ENCODE measurements at places on chromosomes 5 and 9.
A peak's percentile ranks its signal among the peaks of the same experiment; 100 is the strongest.

DNA sequence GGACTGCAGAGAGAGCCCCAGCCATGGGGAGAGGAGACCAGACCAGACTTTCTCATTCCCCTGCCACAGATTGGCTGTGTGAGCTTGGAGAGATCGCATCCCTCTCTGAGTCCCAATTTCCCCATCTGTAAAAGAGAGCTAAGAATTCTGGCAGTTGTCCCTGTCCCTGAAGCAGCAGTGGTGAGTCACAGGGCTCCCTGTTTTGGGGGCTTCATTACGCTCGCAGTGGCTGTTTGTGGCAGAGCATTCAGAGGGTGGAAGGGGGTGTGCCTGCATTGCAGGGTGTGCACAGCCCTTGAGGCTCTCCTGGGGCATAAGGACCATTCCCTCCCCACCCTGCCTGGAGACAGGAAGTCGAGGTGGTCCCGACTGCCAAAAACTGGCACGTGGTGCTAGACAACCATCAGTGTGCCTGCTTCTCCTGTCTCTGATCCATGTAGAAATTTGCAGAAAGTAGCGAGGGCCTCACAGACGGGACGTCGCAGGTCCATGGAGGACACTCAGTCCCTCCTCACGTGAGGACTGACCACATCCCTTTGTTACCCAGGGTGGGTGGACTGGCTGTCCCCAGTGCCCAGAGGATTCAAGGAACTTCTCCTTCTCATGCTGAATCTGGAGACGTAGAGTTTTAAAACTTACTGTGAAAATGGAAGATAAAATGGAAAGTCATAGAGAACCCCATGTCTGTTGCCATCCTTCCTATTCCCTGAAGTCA, 35.3 kb downstream of the HRH2 start:
- peak; percentile 68 for DNase-seq

GRCh38 chr9:85594316-85594715, 147.4 kb downstream of the AGTPBP1 start:
- no peak for DNase-seq

GRCh38 chr9:69822116-69822750, 1.6 kb downstream of the CFAP95 start:
- peak; percentile 27 for DNase-seq

GRCh38 chr9:8494571-8494970, 695.0 kb upstream of the DMAC1 start:
- DNase-seq: no peak

DNA sequence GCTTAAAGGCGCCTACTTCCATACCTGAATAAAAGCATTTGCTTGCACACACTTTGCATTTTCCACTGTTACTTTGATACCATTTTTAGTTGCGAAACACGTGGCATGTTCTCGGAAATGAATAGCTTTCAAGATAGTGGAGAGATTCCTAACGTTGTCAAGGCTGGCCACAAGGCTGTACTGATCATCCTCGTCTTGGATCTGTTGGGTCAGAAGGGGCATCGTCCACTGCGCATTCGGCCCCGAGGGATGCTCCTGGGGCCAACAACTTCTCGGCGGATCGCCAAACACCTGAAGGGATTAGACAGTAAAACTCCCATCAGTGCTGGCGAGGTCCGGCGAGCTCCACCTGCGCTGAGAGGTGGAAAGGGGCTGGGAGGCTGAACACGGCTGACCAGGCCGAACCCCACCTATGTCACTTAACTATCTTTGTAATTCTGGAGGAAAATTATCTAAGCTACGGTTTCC, 599 bp downstream of the RAD1 start:
- DNase-seq: no peak

- no peak for DNase-seq
These were observed 135.0 kb upstream of the CCDC152 start for GRCh38 chr5:42621662-42622061.

DNA sequence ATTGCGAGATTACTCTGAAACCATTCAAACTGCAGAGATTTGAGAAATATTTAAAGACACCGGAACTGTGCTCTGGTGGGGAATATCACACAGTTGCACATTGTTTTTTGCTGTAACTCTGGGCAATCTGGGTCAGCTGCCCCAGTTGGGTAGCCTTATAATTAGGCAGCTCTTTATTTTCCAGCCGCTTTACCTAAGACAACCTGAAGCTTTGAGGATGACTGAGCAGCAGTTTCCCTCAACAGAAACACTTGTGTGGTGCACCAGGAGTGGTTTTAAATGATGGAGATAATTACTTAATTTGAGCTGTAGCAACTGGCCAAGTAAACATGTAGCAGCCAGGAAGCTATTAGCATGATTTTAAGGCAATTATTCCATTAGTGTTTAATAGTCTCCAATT, 2.9 kb downstream of the PLCXD3 start:
- DNase-seq: no peak

GRCh38 chr5:137372016-137372772, 126.9 kb downstream of the SPOCK1 start:
- peak; percentile 2 for DNase-seq

- DNase-seq: no peak
These were observed 128.1 kb downstream of the SEMA6A start for GRCh38 chr5:116446356-116447005.

- peak; percentile 63 for DNase-seq
These were observed 105.0 kb downstream of the ERCC6L2 start for GRCh38 chr9:95980262-95981125.

GRCh38 chr5:10912435-10912834, 151.4 kb upstream of the DAP start:
- no peak for DNase-seq

DNA sequence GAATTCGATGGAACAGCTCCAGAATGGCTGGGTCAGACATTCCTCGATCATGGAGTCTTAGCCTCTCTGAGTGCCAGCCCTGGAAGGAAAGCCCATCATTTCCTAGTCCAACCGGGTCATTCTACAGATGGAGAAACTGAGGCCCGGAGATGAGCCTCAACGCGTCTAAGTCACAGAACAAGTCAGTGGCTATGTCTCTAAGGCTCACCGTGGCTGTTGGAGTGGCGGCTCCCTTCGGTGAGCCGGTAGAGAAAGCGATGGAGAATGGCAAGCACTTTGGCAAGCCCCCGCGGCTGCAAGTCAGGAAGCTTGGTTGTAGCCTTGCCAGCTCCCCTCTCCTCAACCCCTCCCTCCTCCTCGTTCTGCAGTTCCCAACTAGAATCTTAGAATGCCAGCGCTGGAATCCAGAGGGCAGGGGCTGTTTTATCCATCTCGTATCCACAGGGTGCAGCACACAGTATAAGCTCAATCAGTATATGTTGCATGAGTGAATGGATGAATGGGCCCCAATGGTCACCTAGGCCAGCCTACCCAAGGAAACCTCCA, 438 bp upstream of the ARSI start:
- no peak for DNase-seq

DNA sequence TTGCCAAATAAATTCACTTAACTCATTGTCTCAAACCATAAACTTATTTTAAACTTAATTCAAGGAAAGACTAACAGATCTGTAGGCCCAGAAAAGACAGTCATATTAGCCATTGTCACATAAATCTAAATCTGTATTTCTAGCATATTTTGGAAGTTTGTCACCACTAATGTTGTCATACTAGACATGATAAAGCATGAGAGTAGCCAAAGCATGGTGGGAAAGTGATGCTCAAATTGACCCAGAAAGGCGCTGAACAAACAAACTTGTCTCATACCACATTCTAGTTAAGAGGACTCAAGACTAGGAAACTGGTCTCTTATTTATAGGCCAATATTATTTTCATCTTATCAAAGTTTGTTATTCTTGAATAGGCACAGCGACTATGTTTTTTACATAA, 99.4 kb downstream of the VCAN start:
- no peak for DNase-seq

DNA sequence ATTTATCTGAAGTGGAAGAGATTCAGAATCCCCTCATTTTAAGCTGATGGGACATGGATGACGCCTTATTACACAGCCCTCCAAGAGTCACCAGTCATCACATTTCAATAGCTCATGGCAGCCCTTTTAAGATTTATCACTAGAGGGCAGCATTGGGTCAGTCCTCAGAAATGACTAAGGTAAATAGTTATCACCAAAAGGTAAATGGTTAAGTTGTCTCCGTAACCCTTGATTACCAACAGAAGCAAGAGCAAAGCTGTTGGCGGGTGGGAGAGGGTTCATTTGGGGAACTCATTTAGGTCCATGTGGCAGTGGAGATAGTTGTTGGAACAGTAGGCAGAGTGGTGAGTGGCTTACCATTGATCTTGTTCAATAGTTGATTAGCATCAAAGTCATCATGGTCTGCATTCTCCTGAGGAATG, 12.0 kb upstream of the C9 start:
- peak; percentile 34 for DNase-seq

GRCh38 chr9:32340361-32340760, 44.1 kb upstream of the ACO1 start:
- no peak for DNase-seq

Data from CD14-positive monocyte (primary cell).